Bone marrow (tissue), 2 donors: ENCODE measurements at places on chromosomes 13 and 19.

- no peak for DNase-seq
Measured at GRCh38 chr13:79593641-79594275, 112.8 kb downstream of the NDFIP2 start.

GRCh38 chr19:40503320-40503695 is 36.5 kb downstream of the SPTBN4 start:
- no peak for DNase-seq

GRCh38 chr19:1533510-1534150 is 9.8 kb downstream of the PLK5 start:
- no peak for DNase-seq

GRCh38 chr19:33432446-33433170 is 59.1 kb downstream of the CEBPG start:
- no peak for DNase-seq

- no peak for DNase-seq
Measured at GRCh38 chr19:28242317-28242927, 970.5 kb downstream of the UQCRFS1 start.

- no peak for DNase-seq
Measured at GRCh38 chr19:2690856-2691255, 11.6 kb downstream of the GNG7 start.

GRCh38 chr19:17555480-17555928 is at the start of gene COLGALT1:
Gene COLGALT1, plus strand, starts transcription at chr19:17555649. Its CDS starts 65 bp downstream, at chr19:17555714.
- DNase-seq: peak; percentile 97

- no peak for DNase-seq
Measured at GRCh38 chr13:74217811-74218210, 83.6 kb upstream of the KLF12 start.

DNA sequence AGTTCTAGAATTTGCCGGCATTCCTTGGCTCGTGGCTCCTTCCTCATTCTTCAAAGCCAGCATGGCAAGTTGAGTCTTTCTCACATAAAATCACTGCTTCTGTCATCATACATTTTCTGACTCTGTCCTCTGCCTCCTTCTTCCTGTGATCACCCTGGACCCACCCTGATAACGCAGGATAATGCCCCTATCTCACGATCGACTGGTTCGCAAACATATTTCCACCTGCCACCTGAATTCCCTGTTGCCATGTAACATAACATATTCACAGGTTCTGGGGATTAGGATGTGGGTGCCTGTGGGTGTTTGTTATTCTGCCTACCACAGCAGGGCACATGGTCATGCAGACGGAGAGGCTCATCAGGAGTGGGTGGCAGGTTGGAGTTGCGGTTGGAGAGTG is 177.7 kb downstream of the NHLRC3 start:
- DNase-seq: no peak

- DNase-seq: no peak
Measured at GRCh38 chr13:61110732-61111131, 304.9 kb downstream of the PCDH20 start.

- no peak for DNase-seq
Measured at GRCh38 chr19:44644402-44645016, 799 bp downstream of the PVR start.

DNA sequence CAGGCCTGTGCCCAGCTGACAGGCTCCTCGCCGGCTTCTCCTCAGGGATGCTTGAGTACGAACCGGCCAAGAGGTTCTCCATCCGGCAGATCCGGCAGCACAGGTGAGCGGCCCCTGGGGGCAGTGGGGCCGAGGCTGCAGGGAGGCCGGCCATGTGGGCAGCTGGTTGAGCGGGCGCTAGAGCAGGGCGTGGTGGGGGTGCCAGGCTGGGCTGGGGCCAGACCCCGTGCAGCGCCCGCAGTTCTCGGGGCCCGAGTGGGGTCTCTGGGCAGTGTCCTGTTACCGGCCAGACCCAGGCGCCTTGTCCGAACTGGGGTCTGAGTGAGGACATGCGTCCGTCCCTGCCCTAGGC is 15.9 kb downstream of the CBARP start:
- DNase-seq: no peak

DNA sequence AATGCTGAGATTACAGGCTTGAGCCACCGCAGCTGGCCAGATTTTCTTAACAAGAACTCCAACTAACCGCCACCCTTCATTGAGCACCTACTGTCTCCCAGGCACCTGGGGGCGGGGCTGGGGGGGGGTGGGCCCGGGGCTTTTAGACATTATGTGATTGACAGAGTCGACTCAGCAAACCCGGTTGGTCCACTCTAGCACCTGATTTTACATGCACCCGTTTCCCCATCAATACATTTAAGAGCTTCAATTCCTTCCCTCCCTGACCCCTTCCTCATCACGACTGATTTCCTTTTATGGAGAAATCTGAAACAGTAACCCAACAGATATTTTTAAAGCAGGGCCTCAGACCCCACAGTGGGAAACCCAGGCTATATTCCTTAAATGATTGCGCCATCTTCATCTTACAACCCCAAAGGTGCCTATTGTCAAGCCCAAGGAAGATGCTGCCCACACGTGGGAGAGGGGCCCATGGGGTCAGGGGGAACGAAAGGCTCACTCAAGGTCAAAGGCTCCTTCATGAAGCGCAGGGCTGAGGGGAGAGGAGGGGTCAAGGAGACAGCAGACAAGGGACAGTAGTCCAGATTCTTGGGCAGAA is 1.8 kb downstream of the INSR start:
- DNase-seq: no peak

GRCh38 chr13:52195401-52195837 is 36.0 kb upstream of the NEK3 start:
- peak; percentile 63 for DNase-seq

DNA sequence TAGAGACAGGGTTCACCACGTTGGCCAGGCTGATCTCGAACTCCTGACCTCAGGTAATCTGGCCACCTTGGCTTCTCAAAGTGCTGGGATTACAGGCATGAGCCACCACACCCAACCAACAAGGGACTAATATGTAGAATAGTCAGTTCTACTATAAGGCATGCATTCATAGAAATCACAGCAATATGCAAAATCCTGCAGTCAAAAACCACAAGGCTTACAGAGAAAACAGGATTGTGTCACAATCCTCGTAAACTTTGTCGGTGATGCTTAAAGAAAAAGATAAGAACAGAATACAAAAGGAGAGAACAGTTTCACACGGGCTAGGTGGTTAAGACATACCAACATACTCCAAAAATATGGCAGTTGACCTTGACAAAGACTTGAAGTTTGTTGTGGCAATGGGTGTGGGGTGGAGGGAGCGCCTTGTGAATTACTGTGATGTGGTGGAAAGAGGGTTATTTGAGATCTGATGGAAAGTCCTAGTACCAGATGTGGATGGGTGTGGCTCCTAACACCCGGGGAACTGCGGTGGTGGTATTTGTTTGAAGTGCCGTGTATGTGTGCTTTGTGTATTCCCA is 12.4 kb downstream of the NOSIP start:
- DNase-seq: no peak

DNA sequence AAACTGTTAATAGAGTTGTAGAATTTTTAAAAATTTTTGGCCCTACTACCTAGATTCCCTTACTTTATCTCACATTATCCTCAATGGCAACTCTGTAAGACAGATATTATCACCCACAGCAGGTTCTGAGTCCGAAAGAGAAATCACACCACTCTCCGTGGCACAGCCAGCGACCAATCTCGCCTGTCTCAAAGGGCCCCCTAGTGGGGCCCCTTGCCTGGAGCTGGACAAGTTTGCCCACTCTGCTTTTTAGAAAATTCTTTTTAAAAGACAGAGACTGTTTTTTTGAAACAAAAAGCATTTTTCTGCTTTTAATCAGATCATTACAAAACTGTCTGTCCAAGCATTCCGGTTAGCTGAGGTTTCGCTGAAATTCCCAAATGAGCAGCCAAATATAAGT is 21.7 kb downstream of the PHF11 start:
- DNase-seq: no peak

GRCh38 chr13:98797456-98797855 is 45.0 kb upstream of the SLC15A1 start:
- no peak for DNase-seq

DNA sequence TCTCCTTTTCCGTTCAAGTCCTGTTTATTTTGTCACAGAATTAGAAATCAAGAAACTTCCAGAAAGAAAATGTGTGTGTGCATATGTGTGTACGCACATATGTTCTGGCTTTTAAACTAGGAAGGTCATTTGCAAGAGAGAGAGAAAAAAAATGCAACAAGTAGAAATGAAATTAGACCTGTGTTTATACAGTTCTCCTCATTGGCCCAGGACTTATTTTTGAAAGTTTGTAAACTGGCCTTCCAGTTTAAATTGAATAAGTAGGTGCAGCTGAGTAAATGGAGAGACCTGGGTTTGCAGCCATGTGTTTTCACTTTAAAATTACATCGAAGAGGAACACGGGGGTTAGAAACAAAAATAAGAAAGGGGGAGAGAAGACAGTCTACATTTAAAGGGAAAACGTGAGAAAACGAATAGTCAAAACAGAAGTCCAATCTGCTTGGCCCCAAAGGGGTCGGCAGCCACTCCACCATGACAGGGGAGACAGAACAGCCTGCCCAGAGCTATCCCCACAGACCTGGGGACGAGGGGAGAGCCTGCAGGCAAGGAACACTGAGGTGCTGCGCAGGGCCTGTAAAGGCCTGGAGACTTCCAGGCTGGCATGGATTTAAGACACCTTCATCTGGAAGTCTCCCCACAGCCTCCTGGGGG is 216.8 kb upstream of the MAB21L1 start:
- no peak for DNase-seq

DNA sequence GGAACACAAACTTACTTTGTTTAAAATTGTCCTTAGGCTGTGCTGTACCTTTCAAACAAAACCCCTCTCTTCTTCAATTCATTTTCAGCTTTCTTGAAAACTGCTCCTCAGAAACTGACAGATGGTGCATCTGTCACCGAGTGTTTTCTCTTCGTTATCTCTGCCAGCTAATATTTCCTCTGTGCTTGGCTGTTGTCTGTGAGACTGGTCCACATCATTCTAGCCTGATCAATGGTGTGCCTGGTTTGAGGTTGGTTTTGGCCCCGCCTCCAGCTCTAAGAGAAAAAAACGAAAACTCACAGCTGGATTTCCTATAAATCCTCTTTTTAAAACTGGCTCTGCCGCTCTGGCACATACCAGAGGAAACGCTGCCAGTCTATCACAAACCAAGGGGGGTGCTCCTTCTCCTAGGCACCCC is 79.7 kb downstream of the STARD13 start:
- peak; percentile 11 for DNase-seq

GRCh38 chr13:30762643-30763042 is 27.3 kb downstream of the ALOX5AP start:
- DNase-seq: no peak

DNA sequence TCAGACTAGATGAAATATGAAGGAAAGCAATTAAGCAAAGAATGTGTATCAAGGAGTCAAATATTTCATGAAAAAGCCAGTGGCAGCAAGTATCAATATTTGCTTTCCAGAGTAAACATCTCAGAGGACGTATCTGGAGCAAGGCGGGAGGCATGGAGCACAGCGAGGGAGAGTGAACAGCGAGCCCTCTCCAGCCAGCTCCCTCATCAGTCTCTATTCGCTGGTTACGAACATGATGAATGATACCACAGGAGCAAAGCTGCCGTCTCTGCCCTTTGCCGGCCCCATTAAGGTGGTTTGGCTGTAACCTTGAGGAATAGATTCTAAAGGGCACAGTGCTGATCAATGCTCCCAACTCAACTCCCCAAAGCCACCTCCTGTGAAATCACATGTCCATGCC is 95.8 kb downstream of the CCNA1 start:
- DNase-seq: no peak

- no peak for DNase-seq
Measured at GRCh38 chr19:3653865-3654513, 27.4 kb upstream of the CACTIN start.

DNA sequence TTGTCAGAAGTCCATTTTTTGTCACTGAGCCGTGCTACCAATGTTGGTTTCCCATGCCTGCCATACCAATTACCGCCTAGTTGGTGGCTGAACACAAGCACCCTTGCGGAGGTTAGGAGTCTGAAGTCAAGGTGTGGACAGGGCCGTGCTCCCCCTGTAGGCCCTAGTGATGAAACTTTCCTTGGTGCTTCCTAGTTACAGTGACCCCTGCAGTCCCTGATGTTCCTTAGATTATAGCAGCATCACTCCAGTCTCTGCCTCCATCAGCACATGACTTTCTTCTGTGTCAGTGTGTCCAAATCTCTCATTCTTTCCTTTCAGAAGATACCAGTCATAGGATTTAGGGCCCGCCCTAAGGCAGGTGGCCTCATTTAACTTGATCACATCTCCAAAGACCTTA is 99.0 kb downstream of the MYO16 start:
- no peak for DNase-seq

DNA sequence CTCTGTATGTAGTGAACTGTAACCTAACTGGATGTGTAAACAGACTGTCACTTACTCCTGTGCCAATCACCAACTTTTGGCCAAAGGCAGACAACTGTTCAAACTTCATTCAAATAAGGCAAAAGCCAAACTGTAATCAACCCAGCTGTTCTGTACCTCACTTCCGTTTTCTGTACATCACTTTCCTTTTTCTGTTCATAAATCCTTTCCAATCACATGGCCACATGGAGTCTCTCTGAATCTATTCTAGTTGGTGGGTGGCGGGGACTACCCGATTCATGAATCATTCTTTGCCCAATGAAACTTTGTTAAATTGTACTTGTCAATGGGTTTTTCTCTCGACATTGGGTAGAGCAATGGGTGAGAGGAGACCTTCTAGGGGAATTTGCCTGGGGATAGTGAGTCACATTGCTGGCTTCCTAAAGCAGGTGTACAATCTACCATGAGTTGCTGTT is 178.3 kb upstream of the RFC3 start:
- DNase-seq: no peak

GRCh38 chr13:91400063-91400399 is 1.6 kb downstream of the GPC5 start:
- DNase-seq: no peak

DNA sequence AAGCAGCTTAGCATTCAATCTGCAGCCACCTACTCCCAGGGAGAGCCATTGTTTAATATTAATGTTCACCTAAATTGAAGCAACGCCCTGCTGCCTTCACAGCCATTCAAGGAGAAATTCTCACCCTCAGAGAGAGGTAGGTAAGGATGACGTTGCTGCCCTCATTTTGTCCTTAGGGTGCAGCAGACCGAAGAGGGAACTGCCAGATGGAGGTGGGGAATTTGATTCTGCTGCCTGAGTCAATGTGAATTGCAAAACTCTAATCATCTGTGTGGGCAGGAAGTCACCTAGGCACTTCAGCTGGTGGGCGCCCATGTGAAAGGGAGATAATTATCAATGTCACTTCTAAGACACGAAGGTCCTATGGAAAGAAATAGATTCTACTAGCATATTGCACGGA is 503.4 kb downstream of the TBC1D4 start:
- DNase-seq: no peak

- no peak for DNase-seq
Measured at GRCh38 chr13:52615812-52616211, 26.4 kb upstream of the HNRNPA1L2 start.

- DNase-seq: no peak
Measured at GRCh38 chr19:17457616-17458015, 3.1 kb downstream of the NXNL1 start.
